ENCODE measurements at places on chromosomes 1 and 21. TPM values are rescaled to one million over a fixed set of nuclear protein-coding genes. Genes with fewer than 3 reads are reported as not detected.
A peak's percentile ranks its signal among the peaks of the same experiment; 100 is the strongest.

DNA sequence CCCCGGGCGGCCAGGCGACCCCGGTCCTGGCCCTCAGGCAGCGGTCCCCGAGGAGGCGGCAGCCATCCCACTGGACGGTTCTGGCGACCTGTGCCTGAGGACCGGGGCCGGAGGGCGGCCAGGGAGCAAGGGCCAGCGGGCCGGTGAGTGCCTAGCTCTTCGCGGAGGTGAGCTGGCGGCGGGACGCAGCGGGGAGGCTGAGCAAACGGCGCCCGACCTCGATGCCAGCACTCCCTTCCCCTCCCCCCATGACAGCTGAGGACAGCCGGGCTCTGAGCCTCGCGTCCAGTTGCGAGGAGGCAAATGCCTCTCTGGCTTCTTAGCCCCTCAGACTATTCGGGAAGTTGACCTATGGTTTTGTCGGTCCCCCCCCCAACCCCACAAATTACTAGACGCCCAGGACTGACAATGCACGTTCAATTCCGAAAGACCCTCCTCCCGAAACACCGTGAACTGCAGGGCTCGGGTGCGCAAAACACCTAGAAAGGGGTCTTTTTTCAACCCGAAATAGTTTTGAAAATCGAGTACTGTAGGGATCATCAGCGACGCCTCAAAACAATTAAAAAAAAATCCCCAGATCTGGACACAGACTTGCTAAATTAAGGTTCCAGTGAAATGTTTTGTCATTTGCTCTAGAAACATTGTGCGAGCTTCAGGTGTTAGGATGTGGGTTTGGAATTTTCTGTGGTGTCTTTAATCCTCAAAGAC is 8.3 kb downstream of the CDKN2C start:
- peak; percentile 19 for DNase-seq

MATN1 gene
- total RNA-seq: not detected

- no peak for DNase-seq
Measured at GRCh38 chr1:42765269-42765668, 1.6 kb downstream of the P3H1 start.

DNA sequence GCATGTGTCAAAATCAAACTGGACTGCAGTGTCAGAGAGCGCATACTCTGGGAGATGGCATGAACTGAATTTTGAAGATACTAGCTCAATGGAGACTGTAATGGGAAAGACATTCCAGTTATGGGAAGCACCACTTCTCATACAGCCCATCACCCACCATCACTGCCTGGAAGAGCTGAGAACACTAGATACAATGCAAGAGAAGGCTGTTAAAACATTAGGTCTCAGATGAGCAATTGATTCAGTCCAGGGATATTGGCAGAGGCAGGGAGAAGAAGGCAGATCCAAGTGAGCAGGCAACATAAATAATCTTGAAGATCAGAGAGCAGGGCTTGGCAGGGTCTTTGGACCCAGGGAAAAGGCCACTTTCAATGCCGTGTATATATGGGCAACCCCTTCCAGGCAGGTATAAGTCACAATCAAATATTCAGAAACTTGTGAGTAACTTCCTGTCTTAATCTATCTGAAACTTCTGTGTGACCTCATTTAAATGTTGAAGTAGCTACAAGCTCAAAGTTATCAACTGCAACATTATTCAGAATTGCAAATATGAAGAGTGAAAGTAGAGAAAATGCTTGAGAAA is 290.3 kb upstream of the SGIP1 start:
- DNase-seq: no peak

DNA sequence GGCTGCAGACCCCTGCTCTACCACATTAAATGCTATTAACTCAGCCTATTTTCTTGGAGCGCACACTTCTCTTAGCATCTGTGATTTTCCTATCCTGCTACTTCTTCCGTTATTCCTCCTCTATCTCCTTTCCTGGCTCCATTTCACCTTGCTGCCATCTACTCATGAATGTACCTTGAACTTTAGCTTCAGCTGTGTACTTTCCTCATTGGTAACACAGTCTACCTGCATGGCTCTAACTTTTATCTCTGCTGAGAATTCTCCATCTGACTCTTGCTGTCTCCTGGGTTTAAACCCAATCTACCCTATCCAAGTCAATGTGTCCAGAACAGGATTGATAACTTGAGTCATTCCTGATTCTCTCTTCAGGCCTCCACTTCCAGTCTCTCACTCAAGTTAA is 67.6 kb upstream of the MCOLN3 start:
- no peak for DNase-seq

DNA sequence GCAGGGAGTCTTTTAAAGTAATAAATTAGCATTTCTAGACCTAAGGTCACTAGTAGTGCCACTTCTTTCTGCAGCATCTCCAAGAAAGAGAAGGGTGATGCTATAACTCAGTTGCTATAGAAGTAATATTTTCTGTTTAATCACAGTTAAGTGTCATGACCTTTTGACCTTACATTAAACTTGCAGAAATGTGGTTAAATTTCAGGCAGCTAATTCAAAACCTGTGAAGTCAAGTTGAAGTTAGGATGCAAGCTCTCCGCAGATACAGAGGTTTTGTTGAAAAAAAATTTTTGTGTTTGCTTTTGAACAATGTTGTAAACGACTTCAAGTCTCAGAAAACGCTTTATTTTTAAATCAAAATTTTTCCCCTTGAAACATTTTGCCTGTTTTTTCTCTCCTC is 193.9 kb downstream of the NFIA start:
- DNase-seq: no peak
